ENCODE measurements at places on chromosomes 12 and 14.

DNA sequence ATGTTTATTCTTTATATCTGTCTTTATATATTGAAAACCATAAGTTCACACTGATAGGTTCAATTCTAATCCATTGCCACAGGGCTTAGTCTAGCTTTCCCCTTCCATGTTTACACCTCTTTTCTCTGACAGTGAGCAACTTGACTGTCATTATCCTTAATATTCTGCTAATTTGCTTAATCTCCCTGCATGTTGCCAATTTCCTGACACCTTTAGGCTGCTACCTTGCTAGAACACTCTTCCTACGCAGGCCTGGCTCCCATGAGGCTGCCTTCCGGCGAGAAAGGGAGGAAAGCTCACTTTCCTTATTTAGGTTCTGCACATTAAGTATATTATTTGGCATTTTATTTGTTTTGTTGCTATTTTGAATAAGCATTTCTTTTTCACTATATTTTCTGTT, 12.8 kb upstream of the FRS2 start:
- no peak for DNase-seq

GRCh38 chr12:44848703-44849085, 27.4 kb downstream of the NELL2 start:
- no peak for DNase-seq

- no peak for DNase-seq
Observed at GRCh38 chr12:93918900-93919299, 229.5 kb upstream of the PLXNC1 start.

DNA sequence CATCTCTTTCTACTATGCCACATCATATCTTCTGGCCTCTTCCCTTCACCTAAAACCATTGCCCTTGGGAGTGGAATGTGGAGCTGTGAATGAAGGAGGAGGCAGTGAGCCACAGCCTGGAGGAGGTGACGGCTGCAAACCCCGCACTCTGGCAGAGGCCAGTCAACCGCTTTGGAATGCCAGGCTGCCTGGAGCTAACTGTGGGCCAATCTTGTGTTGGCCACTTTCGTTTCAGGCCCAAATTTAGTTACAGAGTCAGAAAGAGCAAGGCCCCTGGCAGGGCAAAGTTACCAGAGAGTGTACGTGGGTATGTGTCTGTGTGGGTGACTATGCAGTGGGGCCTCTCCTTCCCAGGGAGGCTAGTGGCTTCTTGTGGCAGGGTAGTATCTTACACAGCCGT, 40.1 kb downstream of the CACNA1C start:
- no peak for DNase-seq

DNA sequence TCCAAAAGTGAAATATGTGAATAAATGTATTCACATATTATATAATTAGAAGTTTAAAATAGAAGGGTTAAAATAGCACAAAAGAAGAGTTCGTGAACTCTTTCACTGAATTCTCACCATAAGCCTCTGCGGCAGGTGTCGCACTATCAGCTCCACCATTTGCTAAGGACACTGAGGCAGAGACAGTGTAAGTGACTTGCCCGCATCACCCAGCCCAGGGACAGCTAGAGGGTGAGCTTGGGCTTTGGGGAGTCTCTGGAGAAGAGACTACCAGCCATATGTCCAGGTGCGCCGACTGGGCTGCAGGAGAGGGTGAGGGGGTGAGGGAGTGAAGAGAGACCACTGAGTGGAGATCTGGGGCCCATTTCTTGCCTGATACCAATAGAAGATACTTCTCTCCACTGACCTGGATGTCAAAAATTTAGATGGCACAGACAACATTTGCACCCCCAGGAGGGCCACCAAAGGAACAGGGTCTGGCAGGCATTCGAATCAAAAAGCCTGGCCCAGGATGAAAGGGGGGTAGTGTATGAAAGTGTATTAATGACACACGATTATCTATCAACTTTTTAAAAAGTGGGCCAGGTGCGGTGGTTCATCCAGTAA, 28.5 kb downstream of the FAIM2 start:
- no peak for DNase-seq

GRCh38 chr12:55037351-55037987, 17.7 kb downstream of the NEUROD4 start:
- DNase-seq = peak; percentile 19

GRCh38 chr12:32983968-32984367, 87.4 kb upstream of the PKP2 start:
- peak; percentile 14 for DNase-seq

DNA sequence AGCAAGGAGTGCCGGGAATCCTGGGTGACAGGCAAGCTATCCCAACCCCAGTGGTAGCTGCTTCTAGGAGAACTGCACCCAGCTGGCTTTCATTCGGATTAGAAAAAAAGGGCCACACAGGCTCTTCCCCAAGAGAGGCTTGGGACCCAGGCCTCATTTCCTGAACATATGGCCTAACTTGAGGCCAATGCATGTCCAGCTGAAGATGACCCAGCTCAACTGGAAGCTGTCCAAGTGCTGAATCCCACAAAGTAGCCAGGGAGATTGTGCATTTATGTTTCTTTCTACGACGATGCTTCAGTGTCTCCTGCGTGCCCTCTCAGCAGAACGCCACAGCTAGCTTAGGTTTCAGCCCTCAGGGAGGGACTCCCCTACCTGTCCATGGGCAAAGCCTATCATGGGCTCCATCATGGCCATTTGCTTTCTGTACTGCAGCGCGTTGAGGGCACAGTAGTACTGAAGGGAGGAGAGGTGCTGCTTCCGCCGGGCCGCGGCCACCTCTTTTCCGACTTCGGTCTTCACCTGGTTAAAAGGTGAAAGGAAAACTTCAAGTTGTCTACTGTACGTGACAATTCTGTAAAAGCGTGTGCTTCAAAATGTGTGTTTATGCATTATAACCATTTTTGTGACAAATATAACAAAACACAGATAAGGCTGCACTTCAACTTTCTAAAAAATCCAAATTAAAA, 29.1 kb downstream of the APPL2 start:
- DNase-seq = no peak

- DNase-seq = no peak
Observed at GRCh38 chr12:42608196-42608825, 18.8 kb upstream of the PRICKLE1 start.

DNA sequence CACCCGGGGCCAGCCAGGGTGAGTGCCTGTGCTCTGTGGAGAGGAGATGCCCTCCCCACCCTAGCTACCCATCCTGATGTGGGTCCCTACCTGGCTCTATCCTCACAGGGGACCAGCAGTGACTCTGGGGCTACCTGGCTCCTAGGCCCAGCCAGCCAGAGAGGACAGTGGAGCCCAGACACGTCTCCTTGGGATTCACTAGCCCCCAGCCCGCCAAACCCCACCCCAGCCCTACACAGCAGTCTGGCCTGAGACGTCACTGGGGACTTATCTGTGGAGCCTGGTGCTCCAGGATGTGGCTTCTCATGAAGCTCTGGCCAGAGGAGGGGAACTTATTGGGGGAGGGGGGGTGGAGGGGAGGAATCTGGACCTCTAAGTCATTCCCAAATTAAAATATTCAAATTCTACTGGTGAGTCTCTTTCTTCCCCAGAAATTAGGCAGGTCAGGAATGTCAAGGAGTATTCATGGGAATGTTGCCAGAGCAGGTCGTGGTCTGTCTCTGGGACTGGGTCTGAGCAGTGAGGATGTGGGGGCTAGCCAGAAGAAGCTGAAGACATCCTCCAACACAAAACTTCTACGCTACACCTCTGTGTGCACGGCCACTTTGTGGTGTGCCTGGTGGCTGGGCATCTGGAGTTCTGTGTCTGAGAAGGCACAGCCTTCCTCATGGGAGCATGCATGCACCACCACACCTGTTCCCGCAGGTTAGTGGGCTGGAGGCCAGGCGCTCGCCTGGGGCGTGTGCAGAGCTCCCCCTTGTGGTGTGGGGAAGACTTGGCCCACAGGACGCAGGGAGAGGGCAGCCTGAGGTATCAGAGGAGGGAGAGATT, 2.7 kb downstream of the CMTM5 start:
- DNase-seq = peak; percentile 79

GRCh38 chr12:127328867-127329266, 938.1 kb upstream of the TMEM132C start:
- DNase-seq = no peak

GRCh38 chr12:129788506-129789084, 115.2 kb downstream of the TMEM132D start:
- no peak for DNase-seq

DNA sequence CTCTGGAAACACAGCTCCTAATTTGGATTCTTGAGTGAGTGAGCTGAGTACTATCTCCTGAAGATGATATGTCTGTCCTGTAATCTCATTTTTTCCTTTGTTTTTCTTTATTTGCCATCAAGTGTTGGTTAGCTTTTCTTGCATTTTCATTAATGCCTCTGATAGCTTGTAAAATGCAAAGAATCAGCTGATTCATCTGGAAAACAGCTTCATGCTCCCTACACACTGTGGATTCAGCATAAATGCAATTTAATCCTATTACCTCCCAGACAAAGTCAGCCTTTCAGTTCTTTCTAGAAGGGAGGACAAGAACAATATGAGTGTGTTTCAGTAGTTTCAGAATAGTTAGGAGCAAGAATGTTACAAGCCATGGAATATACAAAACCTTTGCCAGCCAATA, 79.4 kb downstream of the DACT1 start:
- DNase-seq = no peak

- DNase-seq = peak; percentile 24
Observed at GRCh38 chr14:55572578-55572977, 7.4 kb upstream of the KTN1 start.

DNA sequence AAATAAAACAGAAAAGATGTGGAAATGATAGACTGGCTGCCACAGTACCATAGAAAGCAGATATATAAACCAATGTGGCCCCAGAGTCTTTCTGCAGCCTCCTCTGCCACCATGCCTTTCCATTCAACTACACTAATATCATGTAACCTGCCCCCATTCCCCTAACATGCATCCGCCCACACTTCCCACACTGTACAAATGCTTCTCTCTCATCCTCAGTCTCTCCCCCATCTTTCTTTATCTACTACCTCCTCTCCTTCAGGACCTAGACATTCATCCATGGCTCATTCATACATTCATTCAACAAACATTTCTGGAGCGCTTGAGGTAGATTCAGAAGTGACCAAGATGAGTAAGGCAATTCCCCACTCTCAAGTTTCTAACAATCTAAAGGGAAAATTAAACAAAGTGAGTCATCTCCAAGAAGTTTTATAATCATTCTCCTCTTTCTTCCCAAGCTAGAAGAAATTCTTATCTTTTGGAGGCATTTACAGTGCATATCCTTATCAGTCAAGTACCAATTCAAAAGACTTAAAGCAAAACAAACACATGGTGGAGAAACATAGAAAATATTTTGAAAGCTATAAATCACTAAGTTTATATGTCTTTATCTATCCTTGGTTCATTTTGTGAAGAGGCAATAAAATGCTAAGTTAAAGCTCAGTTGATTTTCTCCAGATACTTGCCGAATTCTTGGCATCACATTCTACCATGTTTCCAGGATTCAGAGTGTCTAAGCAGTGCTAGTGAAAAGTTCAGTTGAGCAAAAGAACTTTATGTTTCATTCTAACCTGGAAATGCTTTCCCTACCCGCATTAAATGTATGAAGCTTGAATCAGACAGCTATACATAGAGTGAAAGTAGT, 70.5 kb upstream of the FRMD6 start:
- no peak for DNase-seq

DNA sequence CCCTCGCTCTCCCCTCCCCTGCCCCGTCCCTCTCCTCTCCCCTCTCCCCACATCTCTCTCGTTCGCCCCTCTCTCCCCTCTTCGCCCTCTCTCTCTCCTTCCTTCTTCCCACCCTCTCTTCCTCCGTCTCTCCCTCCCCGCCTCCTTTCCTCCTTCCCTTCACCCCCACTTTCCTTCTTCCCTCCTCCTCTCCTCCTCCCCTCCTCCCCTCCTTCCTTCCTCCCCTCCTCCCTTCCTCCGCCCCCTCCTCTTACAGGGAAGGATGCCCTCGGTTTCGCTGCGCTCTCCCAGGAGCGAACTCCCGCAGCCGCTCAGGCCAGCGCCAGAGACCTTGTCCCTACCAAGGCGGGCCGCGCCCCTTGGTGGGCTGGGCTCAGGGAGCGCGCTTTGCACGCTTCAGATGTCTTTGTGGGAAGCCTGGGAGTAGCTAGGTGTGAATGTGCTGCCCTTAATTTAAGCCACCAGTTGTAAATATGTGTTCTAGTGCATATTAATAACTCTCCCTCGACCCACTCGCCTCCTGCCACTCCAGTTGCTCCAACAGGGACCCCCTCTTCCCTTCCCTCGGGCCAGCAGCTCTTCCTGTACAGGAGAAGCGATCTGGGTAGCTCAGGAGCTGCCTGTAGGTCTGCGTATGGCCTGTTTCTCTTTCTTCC, 13.3 kb upstream of the MAP3K9 start:
- peak; percentile 31 for DNase-seq

GRCh38 chr12:39692258-39692853, 72.8 kb upstream of the ABCD2 start:
- DNase-seq = no peak

- DNase-seq = no peak
Observed at GRCh38 chr12:62297321-62297720, 37.1 kb downstream of the USP15 start.

DNA sequence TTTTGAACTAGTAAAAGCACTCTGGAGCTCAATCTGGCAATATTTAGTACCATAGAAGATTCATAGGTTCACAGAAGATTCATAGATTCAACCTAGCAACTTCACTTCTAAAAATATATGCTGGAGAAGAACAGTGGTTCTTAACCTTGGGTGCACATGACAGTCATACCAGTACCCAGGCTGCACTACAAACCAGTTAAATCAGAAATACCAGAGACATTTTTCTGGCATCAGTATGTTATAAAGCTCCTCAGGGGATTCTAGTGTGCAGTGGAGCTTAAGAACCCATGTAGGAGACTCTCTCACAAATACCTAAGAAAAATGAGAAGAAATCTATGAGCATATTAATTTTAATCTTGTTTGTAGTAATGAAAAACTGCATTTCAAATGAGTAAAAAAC, 46.6 kb downstream of the CNTN1 start:
- no peak for DNase-seq

GRCh38 chr12:92098594-92099380, 46.9 kb downstream of the BTG1 start:
- no peak for DNase-seq

- DNase-seq = no peak
Observed at GRCh38 chr14:52399921-52400595, 85.9 kb downstream of the PTGER2 start.

GRCh38 chr12:92560713-92561542, 141.9 kb upstream of the PLEKHG7 start:
- no peak for DNase-seq

GRCh38 chr14:32313844-32314376, 15.2 kb upstream of the AKAP6 start:
- DNase-seq = peak; percentile 71

- no peak for DNase-seq
Observed at GRCh38 chr14:70773182-70773862, 36.0 kb downstream of the MAP3K9 start.

GRCh38 chr12:42641221-42641885, 51.8 kb upstream of the PRICKLE1 start:
- no peak for DNase-seq

DNA sequence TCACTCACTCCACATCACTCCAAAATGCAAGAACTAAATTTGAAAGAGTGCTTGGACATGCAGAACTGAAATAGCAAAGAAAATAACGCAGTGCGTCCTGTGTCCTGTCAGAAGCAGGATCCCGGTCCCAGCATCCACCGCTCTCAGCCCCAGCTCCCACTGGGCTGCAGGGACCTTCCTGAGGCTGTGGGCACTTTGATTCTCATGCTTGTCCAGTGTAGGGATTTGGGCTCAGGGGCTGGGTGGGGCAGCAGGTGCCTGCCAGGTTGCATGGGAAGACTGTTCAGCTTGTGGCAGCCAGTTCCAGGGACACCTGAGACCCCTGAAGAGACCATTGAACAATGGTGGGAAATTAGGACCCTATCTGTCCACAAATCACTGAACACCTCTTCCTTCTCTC, 140.0 kb upstream of the FKBP4 start:
- no peak for DNase-seq

- no peak for DNase-seq
Observed at GRCh38 chr12:5010151-5010550, 33.5 kb upstream of the KCNA5 start.
